ENCODE measurements at places on chromosomes 2 and 18. TPM values are rescaled to one million over a fixed set of nuclear protein-coding genes. Genes with fewer than 3 reads are reported as not detected.

DNA sequence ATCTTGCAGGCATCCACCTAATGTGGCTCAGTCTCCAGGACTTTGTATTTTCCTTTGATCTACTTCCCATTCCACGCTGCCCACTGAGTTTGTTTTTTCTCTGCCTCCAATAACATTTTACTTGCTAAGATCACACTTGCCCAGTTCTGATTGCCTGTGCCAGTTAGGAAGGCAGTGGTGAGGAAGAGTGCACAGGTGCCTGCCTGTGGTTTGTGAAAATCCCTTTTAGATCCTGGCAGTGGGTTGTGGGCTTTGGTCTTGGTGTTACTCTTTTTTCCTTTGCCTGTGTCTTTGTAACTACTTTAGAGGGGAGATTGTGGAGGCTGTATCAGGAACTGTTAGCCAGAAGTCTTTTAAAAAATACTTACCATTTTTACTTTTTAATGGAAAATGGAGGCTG, 36.9 kb upstream of the KCNG2 start:
- no peak for DNase-seq

GRCh38 chr2:47057687-47058002, 97.5 kb downstream of the STPG4 start:
- DNase-seq = no peak

FAHD2B gene
- 12.1 TPM for total RNA-seq

DNA sequence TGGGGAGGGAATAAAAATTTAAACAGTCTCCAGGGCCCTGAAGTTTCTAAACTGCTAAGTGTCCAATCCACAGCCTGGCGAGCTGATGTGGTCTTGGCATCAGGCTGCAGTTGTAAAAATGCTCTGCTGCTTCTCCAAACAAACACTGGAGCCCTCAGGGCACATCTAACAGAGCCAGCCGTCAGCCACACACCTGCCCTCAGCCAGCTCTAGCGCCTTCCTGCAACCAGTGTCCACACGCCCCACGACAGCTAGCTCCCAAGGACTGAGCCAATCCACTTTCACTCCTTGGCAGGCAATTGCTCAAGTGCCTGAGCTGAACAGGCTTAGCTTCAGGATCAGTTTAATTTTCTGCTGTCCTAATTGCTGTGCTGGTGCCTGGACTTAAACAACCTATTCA, 446.4 kb upstream of the RAB12 start:
- peak; percentile 81 for DNase-seq

- DNase-seq = peak; percentile 9
Observed at GRCh38 chr2:203476881-203477280, 58.2 kb downstream of the RAPH1 start.

DNA sequence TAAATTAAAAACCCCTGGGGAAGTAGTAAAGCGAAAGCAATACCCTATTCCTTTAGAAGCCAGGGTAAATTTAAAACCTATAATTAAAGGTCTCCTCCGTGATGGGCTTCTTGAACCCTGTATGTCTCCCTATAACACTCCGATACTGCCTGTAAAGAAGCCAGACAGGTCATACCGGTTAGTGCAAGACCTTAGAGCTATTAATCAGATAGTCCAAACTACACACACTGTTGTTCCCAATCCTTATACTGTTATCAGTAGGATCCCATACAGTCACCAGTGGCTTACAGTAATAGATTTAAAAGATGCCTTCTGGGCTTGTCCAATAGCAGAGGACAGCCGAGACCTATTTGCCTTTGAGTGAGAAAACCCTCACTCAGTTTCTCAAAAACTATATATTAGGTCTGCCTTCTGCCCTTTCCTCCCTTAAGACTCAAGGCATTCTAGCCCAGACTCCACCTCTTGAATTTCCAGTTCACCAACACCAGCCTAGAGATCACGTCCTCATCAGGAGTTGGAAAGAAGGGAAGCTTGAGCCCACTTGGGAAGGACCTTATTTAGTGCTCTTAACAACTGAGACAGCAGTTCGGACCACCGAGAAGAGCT, 12.4 kb upstream of the SAP130 start:
- DNase-seq = no peak

GRCh38 chr2:238820916-238821315, 27.0 kb upstream of the TWIST2 start:
- DNase-seq = peak; percentile 13

CCDC102B gene
- 3.5 TPM for total RNA-seq

CENPA gene
- total RNA-seq = 19.7 TPM

DNA sequence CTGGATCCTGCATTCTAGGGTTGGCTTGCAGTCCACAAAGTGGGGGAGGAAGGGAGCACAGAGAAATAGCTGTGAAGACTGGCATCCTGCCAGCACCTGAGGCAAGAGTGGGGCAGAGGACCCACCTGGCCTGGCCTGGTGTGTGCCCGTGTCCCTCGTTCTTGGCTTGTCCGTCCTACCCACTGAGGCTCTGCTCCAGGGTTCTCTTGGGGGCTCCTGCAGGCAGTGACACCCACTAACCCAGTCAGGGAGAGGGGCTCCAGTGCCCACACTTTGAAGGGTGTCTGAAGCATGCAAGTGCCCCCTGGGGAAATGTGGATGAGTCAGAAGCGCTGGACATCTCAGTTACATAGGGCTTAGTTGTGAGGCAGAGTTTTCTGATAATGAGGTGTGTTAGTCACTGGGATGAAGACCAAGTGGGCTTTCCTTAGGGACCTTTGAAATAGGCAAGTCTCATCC, 79.4 kb downstream of the SLC4A3 start:
- DNase-seq = peak; percentile 88

GRCh38 chr2:8433390-8433789, 248.5 kb upstream of the ID2 start:
- DNase-seq = no peak

DNA sequence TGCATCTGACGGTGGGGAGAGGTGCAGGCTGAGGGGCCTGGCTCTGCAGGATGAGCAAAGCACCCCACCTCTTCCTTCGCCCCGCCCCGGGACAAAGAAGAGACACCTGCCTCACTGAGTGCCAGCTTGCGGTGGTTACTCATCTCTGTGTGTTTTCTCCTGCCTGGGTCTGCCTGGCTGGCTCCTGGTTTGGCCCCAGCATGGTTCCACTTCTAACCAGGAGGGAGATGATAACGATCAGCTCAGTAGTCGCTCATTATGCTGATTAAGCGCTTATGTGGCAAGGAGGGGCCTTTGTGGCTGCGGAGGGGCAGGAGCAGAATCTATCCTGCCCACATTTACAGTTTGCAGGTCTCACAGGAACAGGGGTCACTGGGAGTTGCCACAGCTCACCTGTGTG, 68.7 kb upstream of the EDAR start:
- no peak for DNase-seq

GRCh38 chr2:153536115-153536514, 57.6 kb upstream of the RPRM start:
- peak; percentile 22 for DNase-seq

GRCh38 chr18:10051877-10052631, 138.2 kb downstream of the VAPA start:
- peak; percentile 51 for DNase-seq

- DNase-seq = no peak
Observed at GRCh38 chr18:54480616-54481015, 110.4 kb upstream of the DYNAP start.

STEAP3 gene
- 23.8 TPM for total RNA-seq

POTEC gene
- total RNA-seq = not detected

OTOS gene
- not detected for total RNA-seq

DNA sequence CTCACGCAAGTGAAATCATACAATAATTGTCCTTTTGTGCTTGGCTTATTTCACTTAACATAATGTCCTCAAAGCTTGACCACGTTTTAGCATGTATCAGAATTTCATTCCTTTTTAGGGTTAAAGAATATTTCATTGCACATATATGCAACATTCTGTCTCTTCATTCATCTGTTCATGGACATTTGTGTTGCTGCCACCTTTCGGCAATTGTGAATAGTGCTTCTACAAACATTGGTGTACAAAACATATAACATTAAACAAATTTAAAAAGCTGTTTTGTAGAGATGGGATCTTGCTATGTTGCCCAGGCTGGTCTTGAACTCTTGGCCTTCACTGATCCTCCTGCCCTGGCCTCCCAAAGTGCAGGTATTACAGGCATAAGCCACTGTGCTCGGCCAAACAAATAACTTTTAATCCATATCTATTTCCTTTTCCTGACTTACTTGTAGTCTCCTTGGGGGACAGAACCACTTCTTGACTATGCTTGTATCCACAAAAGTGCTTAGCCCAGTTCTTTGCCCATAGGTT, 209.3 kb downstream of the SLC4A3 start:
- DNase-seq = peak; percentile 71

NRP2 gene
- 10.3 TPM for total RNA-seq

IL37 gene
- total RNA-seq = not detected

- no peak for DNase-seq
Observed at GRCh38 chr2:23456396-23456795, 71.4 kb downstream of the KLHL29 start.

- DNase-seq = no peak
Observed at GRCh38 chr2:208183526-208183925, 6.3 kb downstream of the C2orf80 start.

DNA sequence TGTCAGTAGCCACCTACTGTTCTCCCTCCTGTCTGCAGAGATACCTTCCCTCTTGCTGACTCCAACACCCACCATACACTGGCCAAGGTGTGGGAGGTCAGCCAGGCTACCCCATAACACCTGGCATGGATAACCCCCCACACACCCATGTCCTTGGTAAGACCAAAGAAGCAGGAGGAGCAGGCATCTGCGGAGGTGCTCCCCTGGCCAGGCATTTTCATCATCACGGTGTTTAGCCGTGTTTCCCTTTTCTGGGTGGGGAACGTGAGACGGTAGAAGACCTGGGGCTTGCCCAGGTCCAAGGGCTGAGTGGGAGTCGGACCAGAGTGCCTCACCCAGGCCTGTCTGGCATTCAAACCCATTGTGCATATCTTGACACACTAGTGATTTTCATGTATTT, 150.3 kb downstream of the SMAD7 start:
- DNase-seq = no peak

GRCh38 chr2:99776906-99777646, 287.3 kb upstream of the REV1 start:
- peak; percentile 1 for DNase-seq

CHST9 gene
- not detected for total RNA-seq

DNA sequence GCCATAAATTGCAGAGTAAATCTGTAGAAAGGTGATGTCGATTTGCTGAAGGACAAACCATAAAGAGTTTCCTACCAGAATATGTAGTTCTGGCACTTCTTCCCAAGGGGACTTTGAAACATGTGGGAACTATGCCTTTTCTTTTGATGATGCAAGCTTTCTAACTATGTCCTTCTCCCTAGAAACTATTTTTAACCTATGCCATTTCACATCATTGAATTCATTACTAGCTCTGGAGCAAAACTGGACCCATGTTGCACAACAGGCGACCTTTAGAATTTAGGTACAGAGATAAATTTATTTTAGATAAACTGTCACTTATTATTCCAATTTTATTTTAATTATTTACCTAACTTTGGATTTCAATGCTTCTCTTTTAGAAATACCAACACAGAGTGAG, 186.5 kb downstream of the CCDC102B start:
- DNase-seq = peak; percentile 20

CROCC2 gene
- total RNA-seq = not detected

DNA sequence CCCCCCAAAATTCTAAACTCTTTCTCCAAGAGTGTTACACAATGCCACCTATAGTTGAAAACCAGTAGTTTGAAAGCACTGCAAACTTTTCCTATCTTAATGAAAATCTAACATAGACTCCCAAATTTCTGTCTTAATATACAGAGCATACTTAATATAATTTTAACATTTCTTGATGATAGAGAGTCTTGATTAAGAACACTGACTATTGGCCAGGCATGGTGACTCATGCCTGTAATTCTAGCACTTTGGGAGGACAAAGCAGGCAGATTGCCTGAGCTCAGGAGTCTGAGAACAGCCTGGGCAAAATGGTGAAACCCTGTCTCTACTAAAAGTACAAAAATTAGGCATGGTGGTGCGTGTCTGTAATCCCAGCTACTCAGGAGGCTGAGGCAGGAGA, 34.2 kb downstream of the ASXL2 start:
- DNase-seq = peak; percentile 56

Measured in MCF 10A (cell line).